ENCODE measurements at places on chromosomes 6 and 20.

DNA sequence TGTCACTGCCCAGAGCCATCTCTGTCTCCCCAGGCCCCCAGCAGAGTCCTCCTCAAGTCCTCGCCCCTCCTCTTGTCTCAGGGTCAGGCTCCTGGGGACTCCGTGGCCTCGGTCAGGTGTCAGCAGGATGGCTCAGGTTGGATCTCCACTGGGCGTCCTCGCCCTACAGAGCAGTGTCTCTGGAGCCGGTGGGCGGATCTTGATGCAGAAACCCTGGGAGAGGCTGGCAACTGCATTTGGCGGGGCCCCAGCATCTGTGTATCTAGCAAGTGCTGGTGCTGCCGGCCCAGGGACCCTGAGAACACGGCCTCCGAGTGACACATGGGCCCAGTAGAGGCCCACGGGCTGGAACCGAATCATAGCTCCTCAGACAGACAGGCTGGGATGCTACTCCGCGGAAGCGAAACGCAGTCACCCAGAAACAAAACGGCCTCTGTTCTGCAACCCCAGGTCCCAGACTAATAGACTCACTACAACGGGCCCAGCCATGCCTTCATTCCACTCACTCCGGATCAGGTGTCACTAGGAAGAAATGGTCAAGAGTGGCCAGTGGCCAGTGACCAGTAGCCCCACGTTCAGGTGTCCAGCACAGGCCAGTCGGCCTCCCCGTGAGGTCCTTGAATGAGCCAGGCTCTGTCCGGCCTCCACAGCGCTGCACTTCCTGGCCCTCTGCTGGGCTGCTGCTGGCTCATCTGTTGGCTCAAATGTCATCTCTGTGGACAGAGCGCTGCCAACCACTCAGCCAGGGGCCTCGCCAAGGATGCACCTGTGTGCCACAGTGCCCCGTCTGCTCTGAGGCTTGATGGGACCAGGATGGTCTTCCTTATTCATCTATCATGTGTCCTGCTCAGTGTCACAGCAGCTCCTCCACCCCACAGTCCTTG is 12.6 kb upstream of the FRMD1 start:
- no peak for DNase-seq

DNA sequence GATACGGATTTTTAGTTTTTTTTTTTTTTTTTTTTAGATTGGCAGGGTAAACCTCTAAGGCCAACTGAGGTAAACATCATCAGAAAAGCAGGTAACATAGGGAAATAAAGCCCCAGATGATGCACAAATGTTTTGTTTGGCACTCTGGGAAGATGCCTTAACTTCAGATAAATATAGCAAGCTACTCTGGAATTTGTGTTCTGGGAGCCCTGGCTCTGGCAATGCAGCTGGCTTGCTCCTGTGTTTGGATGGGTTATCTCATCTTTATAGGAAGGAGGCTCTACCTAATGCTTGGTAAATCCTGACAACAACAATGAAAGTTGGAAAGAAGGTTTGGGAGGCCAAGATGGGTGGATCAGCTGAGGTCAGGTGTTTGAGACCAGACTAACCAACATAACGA is 77.4 kb downstream of the GFOD1 start:
- DNase-seq = no peak

DNA sequence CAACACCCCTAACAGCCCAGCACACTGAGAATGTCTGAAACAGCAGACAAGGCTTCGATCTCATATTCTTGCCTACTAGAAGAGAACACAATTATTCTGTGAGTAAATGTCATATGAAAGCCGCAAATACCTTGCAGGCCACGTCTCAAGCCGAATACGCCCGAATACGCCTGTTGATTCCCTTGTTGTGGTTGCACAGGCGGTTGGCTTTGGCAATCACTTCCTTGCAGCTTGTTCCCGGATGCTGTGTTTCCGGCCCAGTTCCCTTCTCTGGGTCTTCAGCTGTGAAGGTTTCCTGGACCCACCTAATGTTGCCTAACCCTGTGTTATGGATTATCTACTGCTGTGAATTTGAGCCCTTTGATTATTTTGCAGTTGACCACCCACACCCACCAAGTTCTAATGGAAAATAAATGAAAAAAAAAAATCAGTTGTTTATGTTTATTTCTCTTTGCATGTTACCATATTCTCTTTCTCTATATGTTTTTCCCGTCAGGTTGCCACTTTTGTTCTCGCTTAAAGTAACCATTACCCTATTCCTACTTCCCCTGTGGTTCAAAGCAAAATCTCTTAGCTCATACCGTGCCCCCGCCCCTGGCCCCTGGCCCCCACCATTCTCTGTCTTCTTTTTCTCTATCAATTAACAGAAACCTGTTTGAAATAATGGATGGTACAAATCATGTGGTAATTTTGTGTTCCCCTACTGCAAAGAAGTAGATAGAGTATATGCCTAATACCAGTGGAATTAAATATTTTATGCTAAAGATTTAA is 172.4 kb downstream of the ADGB start:
- peak; percentile 63 for DNase-seq

DNA sequence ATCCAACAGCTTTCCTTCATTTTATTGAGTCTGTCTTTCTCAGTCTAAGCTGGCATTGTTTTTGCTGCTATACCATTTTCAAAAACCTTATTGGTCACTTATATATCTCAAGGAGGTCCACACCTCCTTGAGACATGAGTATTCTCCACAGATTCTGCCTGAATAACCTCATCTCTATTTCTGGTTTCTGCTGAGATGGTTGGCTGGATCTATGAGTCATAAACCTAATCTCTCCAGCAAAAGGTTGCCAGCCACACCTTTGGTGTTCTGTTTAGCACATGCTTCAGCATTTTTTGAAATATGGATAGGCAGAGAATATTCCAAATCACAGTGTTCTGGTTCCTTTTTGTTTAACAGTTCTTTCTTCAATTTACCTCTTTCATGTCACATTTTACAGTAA is 40.8 kb upstream of the TMEM244 start:
- no peak for DNase-seq

GRCh38 chr6:11272491-11273192 is 40.2 kb upstream of the NEDD9 start:
- DNase-seq = no peak

GRCh38 chr6:134590449-134590848 is 272.5 kb upstream of the SGK1 start:
- DNase-seq = no peak

- no peak for DNase-seq
Measured at GRCh38 chr6:116287689-116288282, 8.1 kb upstream of the TSPYL1 start.

- DNase-seq = peak; percentile 77
Measured at GRCh38 chr6:166640342-166641043, 13.4 kb upstream of the RPS6KA2 start.

DNA sequence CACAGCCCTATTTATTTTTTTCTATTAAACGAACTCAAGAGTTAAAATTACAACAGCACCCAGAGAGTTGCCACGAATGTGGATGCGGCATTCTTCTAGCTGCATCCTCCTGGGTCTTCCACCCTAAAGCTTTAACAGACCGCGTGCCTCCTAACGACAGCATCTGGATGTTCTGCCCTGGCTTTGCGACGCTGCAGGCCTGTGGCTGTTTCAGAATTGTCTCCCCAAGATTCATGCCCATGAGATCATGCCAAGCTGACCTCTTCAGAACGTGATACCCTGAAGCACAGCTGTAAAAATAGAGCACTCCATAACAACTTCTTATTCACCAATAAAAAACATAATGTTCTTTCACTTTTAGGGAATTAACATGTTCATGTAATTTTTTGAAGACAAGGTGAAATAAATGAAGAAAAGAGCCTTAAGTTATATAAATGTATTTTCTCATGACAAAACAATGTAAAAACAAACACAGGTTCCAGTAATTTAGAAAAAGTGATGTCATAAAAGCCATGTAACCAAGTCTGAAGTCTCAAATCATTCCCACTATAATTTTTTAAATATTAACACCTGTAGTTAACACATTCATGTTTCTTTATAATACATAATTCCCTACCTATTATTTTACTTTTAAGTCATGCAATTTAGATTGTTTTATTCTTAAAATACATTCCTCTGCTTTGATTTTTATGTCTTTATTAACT is 26.5 kb downstream of the HIVEP2 start:
- DNase-seq = no peak

DNA sequence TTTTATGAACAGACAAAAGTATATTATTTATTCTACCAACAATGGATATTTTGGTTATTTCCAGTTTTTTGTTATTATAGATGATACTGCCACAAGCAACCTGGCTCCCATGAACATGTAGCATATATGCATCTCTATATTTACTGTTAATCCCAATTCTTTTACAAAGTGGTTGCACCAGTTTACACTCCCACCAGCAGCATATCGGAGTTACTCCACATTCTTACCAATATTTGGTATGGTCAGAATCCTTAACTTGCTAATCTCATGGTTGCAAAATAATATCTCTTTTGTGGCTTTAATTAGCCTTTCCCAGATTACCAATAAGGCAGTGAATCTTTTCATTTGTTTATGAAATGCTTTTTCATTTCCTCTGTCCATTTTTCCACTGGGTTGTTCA is 137.6 kb upstream of the CDYL start:
- DNase-seq = no peak

DNA sequence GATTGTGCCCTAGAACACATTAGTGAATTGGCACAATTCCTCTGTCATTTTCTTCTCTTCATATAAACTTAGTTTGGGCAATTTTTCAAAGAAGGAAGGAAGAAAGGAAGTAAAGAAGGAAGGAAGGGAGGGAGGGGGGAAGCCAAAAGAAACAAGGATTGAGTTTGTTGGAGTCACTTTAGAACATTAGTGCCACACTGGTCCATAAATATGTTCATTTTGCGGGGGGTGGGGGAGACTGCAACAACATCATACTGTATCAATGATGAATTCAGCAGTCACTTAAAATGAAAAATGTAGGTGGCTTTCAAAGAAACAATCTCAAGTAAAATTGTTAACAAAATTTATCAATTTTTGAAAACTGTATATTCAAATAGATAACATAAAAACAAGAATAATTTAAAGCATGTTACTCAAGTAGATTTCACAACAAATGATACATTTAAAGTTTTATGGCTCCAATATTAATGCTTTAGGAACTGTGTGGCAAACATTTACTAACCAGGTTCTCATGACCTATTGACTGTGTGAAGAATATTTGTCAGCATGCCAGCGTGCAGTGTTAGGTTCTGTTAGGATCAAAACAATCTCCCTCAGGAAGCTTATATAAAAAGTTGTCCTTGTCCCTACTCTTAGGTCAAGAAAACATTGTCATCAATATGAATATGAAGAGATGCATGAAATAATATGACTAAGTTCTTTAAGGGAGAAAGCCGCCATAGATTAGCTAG is 208.1 kb upstream of the AGPAT4 start:
- DNase-seq = no peak
